ENCODE measurements at places on chromosomes 4 and X.

- DNase-seq: no peak
These were observed 44.4 kb downstream of the PDHA1 start for GRCh38 chrX:19388064-19388679.

- peak; percentile 34 for DNase-seq
These were observed 8.1 kb downstream of the ETDB start for GRCh38 chrX:135112096-135112729.

DNA sequence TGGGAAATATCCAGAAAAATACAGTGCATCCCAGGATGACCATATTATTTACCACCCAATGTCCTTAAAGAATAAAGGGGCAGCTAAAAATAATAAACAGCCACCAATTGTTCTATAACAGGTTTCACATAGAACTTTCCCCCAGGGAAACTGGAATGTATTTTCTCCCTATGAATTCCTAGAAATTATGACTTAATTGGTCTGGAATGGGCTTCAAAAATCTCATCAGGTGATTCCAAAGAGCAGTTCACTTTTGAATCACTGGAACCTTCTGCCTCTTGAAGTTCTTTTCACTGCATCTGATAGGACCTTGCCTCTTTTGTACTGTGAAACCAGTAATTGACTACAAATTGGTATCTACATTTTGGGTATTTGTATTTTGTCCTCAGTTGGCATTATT is 119.3 kb downstream of the ZNF330 start:
- no peak for DNase-seq

DNA sequence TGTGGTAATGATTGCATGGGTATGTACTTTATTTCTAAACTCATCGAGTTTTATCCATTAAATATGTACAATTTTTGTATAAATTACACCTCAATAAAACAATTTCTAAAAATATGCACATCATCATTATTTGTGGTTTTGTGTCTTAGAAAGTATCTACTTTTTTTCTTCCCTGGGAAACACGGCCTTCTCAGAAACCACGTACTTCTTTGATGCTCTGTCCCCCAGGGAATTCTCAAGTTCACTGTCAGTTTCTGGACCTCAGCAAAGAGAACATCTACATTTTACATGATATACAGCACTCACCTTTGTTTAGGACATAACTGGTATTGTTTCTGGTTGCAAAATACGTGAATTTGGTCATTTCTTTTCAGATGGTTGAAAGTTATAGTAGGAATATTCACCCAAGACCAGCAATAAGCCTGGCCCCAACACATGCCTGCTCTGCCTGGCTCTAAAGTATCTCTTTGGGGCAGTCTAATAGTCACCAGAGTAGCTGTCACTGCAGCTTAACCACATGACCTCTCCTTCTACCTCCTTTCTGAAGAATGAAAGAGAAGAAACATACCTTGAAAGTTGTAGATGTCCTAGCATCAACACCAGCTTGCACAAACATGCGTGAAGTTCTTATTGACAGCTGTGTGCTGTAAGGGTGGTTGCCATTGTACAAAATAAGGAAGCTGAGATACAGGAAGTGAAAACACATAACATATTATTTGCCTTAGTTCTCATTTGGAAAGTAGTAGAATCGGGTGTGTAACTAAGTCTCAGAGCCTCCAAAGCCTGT is 48.4 kb upstream of the SPANXN4 start:
- no peak for DNase-seq

DNA sequence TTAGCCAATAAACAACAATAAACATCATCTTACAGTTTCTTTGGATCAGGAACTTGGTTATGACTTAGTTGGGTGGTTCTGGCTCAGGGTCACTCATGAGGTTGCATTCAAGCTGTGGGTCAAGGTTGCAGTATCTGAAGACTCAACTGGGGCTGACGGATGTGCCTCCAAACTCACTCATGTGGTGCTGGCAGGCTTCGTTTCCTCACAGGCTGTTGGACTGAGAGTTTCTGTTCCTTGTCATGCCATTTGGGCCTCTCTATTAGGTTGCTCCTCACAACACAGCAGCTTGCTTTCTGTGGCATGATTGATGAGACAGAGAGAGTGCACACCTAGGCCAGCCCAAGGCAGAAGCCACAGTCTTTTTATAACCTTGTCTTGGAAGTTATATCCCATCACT is 20.7 kb downstream of the FRMPD3 start:
- DNase-seq: no peak

GRCh38 chr4:155450676-155451075 is 73.9 kb upstream of the MAP9 start:
- DNase-seq: no peak

- no peak for DNase-seq
These were observed 48.3 kb downstream of the RAB33B start for GRCh38 chr4:139501927-139502899.

- no peak for DNase-seq
These were observed 249.6 kb downstream of the DHRSX start for GRCh38 chrX:2251211-2251610.

GRCh38 chr4:1352567-1352900 is 5.5 kb downstream of the UVSSA start:
- DNase-seq: no peak

- no peak for DNase-seq
These were observed 715.4 kb downstream of the GRXCR1 start for GRCh38 chr4:43607827-43608461.

- no peak for DNase-seq
These were observed 238.4 kb upstream of the ANXA3 start for GRCh38 chr4:78312989-78313753.

- no peak for DNase-seq
These were observed 20.8 kb upstream of the ZCCHC12 start for GRCh38 chrX:118802857-118803256.

- DNase-seq: no peak
These were observed 216.4 kb upstream of the GYPA start for GRCh38 chr4:144356941-144357381.

- DNase-seq: no peak
These were observed 3.2 kb downstream of the DGKQ start for GRCh38 chr4:970046-970745.
